ENCODE measurements at places on chromosomes 2 and 18.

- DNase-seq = no peak
Observed at GRCh38 chr18:13390196-13390595, 171.6 kb downstream of the LDLRAD4 start.

DNA sequence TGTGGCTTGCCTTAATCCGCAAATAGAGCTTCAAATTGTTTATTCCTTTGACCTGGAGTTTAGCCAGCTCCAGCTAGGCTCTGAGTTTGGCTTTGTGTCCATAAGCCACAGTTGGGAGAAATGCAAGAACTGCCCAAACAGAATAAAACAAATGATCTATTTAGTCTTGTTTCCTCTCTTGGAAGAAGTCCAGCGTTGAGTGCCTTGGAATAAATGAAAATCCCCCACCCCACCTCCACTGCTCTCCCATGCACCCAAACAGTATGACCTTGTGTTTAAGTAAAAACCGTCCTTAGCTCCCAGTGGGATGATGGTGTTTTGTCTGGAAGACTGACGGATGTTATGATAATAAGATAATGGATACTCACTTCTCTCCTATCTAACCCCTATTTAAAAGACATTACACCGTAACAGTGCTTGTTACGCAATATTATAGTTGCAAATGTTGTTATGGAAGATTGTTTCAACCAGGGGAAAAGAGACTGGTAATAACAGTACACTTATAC lies 3.2 kb upstream of the SERPINE2 start:
- no peak for DNase-seq

- DNase-seq = no peak
Observed at GRCh38 chr2:223971-224760, 39.7 kb downstream of the SH3YL1 start.

- DNase-seq = no peak
Observed at GRCh38 chr18:60446821-60447220, 74.2 kb upstream of the MC4R start.

- DNase-seq = no peak
Observed at GRCh38 chr2:134713176-134713575, 5.6 kb downstream of the TMEM163 start.

- no peak for DNase-seq
Observed at GRCh38 chr2:45849491-45850283, 198.2 kb downstream of the PRKCE start.

GRCh38 chr2:143787674-143788073 lies 658.5 kb downstream of the ARHGAP15 start:
- DNase-seq = no peak

DNA sequence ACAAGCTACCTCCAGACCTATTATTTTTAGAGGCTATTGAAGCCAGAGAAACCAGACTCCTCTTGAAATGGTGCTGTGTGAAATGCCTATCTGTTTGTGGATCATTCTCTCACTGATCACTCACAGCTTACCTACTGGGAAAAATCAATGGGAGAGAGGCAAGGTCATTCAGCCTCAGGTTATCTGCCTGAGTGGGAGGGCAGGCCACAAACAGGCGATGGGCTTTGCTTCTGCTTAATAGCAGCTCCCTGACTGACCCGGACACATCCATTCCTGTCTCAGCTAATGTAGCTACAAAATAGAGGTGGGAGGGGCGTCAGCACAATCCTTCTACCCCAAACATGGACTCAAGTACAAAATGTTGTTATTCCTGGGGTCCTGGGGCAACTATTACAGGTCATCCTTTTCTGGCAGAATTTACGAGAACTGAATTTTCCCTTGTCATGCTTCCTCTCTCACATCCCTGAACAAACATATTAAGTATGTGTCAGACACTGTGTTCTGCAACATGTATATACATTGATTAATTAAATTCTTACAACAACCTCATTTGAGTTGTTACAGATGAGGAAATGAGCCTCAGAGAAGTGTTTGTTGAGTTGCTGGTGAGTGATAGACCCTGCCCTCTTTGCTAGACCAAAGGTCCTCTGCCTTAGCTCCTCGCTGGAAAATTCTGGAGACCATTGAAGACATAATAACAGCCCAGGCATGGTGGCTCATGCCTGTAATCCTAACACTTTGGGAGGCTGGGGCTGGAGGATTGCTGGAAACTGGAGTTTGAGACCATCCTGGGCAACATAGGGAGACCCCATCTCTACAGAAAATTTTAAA lies 60.5 kb downstream of the CDK15 start:
- DNase-seq = no peak

- no peak for DNase-seq
Observed at GRCh38 chr2:20594048-20594750, 56.7 kb downstream of the HS1BP3 start.

GRCh38 chr18:6505498-6505875 lies 90.8 kb upstream of the L3MBTL4 start:
- DNase-seq = no peak

DNA sequence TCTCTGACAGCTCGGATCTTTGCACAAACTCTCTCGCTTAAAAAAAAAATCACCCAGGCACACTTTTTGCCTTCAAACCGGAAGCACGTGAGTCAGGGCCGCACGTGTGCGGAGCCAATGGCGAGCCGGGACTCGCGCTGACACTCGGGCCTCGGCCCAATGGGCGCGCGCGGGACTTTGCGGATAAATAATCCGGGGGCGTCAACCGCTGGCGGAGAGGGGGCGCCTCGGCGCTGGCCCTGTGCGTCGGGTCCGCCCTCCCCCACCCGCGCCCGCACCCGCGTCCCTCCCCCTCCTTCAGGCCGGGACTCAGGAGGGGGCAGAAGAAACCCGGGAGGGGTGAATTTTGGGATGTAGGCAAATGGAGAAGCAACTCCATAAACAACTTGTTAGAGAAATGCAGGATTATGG lies 319 bp upstream of the EN1 start:
- DNase-seq = no peak

- DNase-seq = peak; percentile 49
Observed at GRCh38 chr2:119126650-119127049, 31.9 kb downstream of the C1QL2 start.

GRCh38 chr2:55148269-55148668 lies 83.8 kb downstream of the CLHC1 start:
- no peak for DNase-seq

DNA sequence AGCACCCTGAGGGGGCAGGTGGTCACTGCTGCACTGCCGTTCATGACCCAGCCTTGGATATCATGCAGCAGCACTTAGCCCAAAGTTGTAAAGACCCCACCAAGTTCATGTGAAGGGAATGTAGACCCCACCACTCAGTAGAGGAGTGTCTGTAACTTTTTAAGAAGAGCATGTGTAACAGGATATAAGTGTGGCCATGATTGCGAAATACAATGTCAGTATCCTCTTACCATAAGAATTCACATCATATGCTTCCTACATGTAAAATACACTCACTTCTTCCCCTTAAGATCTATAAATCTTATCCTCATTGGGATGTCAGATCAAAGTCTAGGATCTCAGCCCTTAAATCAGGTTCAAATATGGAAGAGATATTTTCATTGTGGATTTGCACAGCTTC lies 276.9 kb downstream of the PTPRM start:
- no peak for DNase-seq

DNA sequence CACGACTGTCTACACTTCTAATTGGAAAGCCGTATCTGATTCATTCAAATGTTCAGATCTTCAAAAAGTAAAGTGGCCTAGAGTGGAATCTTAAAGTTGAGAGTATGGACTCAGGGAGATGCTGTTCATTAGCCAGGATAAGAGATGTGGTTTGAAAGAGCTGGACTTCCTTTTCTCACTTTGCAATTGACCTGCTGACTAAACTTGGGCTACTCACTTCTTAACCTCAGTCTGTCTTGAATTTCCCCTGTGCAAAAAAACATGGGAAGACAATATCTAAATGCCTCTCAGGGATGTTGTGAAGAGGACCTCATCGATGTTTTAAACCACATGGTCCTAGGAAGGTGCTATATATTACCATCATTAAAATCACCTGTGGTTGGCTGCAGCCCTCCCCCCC lies 64.1 kb downstream of the BCL2 start:
- no peak for DNase-seq

DNA sequence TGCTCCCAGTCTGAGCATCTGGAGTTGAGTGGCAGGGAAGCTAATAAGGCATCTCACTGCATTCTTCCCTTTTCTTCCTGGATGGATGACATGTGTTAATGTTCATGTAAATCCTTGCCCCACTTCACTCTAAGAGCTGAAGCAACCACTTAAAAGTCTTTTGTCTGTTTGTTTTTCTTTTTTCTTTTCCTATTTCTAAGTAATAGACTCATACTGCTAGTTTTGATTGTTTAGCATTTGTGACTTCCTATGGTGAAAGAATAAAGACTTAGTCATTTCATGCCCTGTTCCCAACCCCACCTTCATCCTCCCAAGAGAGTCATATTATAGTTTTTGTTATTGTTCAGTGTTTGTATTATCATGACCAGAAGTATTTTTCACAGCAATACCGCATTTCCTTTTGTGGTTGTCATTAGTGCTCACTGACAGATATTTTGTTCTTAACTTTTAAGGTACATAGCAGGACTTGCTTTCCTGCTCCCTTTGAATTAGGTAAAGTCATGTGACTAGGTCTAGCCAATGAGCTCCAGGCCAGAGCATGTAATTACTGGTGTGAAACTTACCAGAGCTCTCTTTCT lies 18.1 kb upstream of the SPP2 start:
- no peak for DNase-seq

GRCh38 chr2:27606611-27607010 lies 22.2 kb downstream of the CCDC121 start:
- DNase-seq = no peak

- DNase-seq = no peak
Observed at GRCh38 chr18:67463829-67464228, 52.7 kb downstream of the DSEL start.

GRCh38 chr18:36446059-36446458 lies 148.5 kb downstream of the FHOD3 start:
- DNase-seq = no peak

DNA sequence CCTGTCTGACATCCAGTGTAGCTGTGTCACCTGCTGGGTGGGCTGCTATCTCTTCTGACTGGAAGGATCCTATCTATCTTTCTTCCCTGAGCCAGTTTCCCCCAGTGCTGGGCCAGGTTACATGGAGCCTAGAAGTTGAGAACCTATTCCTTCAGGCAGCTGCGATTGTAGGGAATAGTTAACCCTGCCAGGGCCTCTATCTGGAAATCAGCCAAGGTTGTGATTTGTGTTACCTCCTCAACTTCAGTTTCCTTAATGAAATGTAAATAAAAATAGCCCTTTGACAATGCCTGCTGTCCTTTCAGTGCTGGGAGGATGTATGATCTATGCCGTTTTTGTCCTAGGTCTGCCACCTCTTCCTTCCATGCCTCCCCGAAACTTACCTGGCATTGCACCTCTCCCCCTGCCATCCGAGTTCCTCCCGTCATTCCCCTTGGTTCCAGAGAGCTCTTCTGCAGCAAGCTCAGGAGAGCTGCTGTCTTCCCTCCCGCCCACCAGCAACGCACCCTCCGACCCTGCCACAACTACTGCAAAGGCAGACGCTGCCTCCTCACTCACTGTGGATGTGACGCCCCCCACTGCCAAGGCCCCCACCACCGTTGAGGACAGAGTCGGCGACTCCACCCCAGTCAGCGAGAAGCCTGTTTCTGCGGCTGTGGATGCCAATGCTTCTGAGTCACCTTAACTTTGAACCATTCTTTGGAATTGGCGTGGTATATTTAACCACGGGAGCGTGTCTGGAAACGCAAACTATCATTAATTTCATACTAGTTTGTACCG lies 36.6 kb downstream of the GORASP2 start:
- no peak for DNase-seq

DNA sequence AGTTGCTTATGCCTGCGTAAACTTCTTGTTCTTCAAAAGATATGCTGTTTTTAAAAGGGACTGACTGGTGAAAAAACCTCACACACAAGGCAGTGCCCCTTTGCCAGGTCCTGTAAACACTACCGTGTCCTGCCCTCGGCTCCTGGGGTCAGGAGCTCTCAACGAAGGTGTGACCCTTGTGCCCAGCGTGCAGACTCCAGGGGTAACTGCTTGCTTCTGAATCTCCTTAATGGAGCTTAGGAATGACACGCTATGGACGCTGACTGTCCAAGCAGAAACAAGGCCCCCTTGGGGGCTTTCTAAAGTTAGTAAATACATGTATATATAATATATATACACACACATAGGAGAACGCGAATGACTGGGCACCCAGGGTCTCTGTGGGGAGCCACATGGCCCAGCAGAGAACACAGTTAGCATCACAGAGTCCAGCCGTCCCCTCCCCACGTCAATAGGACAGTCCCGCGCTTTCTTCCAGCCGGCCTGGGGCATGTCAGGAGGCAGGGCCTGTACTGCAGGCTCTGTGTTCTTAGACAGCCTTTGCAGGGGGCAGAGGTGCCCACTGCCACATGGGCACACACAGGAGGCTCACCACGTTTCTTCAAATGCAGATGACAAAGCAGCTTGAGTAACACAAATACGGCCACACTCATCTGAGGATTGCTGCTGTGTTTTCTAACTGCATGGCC lies 96.1 kb downstream of the HDAC4 start:
- DNase-seq = no peak

GRCh38 chr18:66630831-66631230 lies 26.9 kb upstream of the CDH19 start:
- no peak for DNase-seq

DNA sequence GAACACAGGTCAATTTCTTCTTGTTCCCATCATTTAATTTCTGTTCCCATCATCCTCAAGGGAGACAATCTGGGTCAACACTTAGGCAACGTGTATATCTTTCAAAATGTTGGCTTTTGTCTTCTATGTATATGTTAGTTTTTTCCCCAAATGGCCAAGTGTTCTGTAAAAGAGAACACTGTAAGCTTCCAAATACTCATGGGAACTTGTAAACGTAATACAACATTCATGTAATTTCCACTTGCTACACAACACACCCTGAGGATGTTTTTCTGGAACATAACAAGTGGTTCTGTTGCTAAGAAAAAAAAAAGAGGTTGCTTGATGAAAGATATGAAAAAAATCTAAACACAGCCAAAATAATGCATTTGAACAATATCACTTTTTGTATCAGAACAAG lies 149.1 kb downstream of the ATAD2B start:
- no peak for DNase-seq

GRCh38 chr2:240586919-240587800 lies 626 bp downstream of the CAPN10 start:
- DNase-seq = peak; percentile 75

DNA sequence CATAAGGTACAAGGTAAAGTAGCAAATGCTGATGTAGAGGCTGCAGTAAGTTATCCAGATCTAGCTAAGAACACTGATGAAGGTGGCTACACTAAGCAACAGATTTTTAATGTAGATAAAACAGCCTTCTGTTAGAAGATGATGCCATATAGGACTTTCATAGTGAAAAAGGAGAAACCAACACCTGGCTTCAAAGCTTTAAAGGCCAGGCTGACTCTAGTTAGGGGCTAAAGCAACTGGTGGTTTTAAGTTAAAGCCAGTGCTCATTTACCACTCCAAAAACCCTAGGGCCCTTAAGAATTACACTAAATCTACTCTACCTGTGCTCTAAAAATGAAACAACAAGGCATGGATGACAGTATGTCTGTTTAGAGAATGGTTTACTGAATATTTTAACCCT lies 131.0 kb downstream of the DNAH6 start:
- DNase-seq = no peak

- DNase-seq = no peak
Observed at GRCh38 chr2:149928011-149928410, 340.4 kb upstream of the MMADHC start.

GRCh38 chr18:74457725-74458421 lies 765 bp upstream of the DIPK1C start:
- DNase-seq = no peak

- DNase-seq = no peak
Observed at GRCh38 chr18:45512363-45512953, 102.8 kb upstream of the SLC14A2 start.

Measured in HuH-7.5 (cell line).